ENCODE measurements at places on chromosomes 1 and 21.

DNA sequence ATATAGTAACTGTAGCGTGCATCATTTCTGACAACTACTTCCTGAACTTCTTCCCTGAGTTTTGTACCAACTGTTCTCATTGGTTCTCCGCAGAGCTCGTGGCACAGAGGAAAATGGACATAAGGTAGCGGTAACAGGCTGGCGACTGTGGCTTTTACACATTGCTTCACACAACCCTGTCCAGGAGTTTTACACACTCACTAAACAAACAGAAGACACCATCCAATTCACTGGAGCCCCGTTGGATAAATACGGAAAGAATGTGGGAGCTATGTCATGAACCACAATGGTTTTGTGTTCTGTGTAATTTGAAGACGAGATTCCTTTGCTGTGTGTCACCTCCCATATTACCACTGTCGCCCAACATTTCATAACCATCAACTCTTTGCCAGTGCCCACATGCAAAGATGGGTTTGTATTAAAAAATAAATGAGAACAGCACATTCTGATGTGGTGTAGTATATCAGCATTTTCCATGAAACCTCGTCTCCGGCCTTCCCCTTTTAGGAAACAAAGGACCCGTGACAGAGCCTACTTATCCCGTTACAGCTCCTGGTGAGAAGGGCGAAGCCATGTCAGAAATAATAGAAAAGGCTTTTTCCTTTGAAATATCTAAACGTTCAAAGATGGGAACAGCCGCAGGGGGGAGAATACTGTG is 47.4 kb upstream of the ENAH start:
- no peak for DNase-seq

DNA sequence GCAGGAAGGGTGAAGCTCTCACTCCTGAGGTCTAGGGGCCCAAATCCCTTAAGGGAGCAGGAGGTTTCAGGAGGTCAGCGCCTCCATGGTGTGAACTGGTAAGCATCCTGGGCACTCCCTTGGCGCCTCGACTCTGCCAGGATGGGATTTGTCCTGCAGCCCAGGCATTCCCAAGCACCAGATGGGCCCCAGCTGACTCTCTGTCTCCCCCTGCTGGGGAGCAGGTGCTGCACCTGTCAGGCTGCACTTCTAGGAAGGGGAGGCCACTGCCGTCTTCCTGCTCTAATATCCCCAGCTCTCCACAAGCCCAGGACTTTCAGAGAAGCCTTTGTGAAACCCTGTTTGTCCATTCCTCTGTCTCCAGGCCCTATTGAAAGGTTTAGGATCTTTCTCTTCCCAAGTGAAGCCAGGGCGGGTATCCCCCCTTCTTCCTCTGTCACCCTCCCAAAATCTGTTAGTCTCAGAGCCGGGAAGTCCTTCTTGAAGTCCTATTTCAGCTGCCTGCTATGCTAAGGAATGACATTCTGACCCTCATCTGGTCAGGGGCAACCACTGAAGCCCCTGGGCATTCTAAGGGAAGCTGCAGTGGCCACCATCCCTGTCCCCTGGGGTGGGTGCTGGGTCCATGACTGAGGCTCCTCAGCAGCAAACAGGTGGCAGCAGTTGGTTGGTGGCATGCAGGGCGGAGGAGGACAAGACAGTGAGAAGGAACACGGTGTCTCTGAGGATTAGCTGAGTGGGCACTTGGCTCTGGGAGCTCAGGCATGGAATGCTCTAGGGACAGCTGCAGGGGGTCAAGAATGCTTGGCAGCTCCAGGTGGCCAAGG is 3.2 kb downstream of the MYBPH start:
- DNase-seq = no peak

DNA sequence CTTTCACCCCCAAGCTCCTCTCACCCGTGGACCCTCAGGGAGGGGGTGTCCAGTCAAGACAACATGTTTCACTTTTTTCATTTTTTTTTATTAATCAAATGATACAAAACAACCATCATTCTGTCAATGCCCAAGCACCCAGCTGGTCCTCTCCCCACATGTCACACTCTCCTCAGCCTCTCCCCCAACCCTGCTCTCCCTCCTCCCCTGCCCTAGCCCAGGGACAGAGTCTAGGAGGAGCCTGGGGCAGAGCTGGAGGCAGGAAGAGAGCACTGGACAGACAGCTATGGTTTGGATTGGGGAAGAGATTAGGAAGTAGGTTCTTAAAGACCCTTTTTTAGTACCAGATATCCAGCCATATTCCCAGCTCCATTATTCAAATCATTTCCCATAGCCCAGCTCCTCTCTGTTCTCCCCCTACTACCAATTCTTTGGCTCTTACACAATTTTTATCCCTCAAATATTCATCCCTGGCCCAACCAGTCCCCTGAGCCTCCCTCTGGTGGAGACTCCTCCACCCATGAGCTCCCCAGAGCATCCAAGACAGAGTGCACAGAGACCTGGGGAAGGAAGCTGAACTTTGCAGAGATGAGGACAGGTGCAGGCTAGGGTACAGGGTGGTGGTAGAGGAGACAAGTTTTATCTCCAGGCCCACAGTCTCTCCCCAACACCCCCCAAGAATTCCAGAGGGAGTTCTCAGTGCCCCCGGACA is 1.4 kb upstream of the S100A16 start:
- DNase-seq = no peak

GRCh38 chr1:102661481-102661880 is 446.8 kb downstream of the COL11A1 start:
- DNase-seq = no peak

DNA sequence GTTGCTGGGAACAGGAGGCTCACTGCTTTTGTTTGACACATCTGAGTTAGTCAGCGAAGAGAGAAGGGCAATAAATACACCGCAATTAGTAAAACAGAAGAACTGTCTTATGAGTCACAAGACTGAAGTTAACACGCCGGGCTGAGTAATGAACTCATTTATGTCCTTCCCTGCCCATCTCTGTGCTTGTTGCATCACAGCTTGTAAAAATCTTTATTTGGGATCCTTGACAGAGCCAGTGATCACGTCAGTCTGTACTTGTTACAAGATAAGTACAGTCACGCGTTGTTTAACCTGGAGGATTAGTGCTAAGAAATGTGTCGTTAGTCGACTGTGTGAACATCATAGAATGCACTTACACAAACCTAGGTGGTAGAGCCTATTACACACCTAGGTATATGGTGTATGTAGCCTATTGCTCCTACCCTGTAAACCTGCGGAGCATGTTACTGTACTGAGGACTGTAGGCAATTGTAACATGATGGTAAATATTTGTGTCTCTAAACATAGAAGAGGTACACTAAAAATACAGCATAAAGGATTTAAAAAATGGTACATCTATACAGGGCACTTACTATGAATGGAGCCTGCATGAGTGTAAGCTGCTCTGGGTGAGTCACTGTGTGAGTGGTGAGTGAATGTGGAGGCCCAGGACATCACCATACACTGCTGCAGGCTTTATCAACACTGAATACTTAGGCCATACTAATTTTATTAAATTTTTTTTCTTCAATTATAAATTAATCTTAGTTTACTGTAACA is 272.2 kb downstream of the TNR start:
- DNase-seq = no peak

DNA sequence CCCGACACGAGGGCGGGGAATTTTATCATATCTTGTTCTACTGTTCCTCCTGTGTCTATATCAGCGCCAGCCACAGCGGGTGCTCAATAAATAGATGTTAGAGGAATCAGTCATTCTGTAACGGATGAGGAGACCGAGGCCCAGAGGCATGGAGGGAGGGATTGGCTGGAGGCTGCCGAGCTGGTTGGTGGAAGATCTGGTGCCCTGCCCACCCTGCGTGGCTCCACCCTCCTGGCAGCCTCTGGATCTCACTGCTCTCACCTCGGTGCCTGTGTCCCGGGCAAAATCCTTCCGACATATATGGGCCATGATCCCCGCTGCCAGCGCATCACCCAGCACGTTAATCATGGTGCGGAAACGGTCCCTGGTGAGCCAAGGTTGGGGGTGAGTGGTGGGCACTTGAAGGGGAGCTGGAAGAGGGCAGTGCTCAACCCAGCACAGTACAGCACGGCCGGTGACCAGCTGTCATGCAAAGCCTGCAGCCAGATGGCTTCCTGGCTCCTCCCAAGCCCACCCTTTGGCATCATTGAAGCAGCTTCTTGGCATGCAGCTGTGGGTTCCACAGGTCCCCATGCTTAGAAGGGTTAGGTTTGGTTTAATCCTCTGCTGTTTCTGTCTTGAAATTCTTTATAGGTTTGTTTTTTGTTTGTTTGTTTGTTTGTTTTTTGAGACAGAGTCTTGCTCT is 26.7 kb downstream of the PODN start:
- DNase-seq = no peak

GRCh38 chr1:165960136-165960535 is 132.7 kb downstream of the UCK2 start:
- no peak for DNase-seq

- no peak for DNase-seq
Observed at GRCh38 chr1:173113015-173113741, 62.4 kb upstream of the TNFSF18 start.

DNA sequence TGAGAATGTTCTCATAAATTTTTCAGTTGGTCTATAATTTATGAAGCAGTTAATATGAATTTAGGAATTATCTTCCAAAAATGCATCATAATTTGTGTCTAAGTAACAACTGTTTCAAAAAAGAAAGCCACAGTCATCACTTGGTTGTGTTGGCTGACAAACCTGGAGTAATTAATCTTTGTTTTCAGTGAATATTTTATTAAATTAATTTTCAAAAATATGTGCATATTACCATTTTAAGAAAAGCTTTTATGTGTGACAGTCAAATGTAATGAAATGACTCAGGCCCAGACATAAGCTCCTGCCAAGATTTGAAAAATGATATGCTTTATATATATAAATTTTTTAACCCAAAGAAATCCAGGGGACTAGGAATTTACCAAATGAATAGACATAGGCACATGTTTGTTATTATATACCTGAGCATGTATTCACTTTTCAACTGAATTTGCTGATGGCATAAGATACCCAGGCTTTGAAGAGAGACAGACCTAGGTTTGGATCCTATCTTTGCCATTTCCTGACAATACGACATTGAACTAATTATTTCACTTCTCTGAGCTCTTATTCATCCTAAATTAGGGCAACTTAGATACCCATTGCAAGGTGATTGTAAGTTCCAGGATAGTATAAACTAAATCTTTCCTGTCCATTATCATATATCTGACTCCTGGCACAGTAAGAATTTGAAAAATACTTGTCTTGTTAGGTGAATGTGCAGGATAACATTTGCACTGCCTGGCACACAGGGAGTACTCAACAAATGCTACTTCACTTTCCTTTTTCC is 729.5 kb upstream of the ADGRL2 start:
- DNase-seq = no peak

GRCh38 chr21:44525391-44526095 is 14.5 kb downstream of the KRTAP10-1 start:
- DNase-seq = no peak

Measured in esophagus squamous epithelium (tissue), 5 donors.